NCI-H2081 (cell line): ENCODE measurements at places on chromosomes 4 and X.

GRCh38 chr4:2251795-2252529 lies 9.9 kb downstream of the MXD4 start:
- no peak for DNase-seq

GRCh38 chr4:156615066-156615531 lies 356.5 kb downstream of the PDGFC start:
- DNase-seq = no peak

DNA sequence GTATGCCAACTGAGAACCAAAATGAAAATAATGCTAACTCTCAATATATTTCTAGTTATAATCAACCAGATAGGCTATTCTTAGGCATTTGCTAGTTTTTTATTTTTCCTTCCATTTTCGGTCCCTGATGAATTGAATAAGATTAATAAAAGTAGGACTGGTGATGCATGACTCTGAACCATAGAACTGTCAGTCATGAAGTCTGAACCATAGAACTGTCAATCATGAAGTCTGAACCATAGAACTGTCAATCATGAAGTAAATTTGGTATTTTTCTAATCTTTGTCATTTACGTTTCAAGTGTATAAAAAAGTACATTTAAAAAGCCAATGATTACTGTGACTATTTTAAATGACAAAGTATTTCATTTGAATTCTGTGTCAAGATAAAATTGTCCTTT lies 460.2 kb upstream of the NDST3 start:
- no peak for DNase-seq

DNA sequence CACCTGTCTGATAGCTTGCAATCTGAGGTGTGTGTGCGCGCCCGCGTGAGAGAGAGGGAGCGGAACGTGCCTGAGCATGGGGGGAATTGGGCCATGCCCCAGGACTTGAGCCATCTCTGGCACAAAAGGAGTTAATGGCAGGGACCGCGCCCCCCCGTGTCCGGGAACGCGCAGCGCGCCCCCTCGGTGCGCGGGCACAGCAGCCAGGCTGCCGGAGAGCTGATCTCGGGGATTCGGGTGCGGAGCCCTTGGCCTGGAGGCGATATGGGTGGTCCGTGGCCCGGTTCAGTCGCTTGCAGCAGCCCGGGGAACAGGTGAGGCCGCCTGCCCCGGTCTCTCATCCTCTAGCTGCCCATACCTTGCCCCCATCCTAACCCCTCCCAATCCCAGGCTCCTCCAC lies at the start of gene NLGN3:
NLGN3 (plus strand) TSS at position 191 of the 400 bp plus-strand sequence. CDS start 2,909 bp downstream, outside the sequence.
- DNase-seq = no peak

- DNase-seq = no peak
Observed at GRCh38 chr4:72577211-72577610, 8.2 kb upstream of the ADAMTS3 start.

DNA sequence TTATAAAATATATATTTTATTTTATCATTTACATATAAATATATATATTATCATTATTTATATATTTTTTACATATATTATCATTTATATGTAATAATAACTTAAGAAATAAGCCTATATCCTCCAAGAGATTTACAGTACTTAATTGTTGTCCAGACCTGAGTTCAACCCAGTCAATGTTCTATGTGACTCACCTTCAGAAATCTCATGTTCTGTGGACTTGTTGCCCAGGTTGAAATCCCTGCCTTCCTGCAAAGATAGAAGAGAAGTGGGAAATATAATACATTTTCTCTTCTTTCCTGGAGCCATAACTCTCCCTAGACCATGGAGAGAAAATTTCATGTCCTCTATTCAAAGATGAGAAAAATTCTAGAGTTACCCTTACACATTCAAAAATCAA lies 247.3 kb downstream of the PARM1 start:
- no peak for DNase-seq

- DNase-seq = no peak
Observed at GRCh38 chr4:68871809-68872642, 56.2 kb downstream of the UGT2B10 start.

GRCh38 chrX:111868726-111869638 lies 7.0 kb upstream of the TRPC5OS start:
- peak; percentile 50 for DNase-seq

DNA sequence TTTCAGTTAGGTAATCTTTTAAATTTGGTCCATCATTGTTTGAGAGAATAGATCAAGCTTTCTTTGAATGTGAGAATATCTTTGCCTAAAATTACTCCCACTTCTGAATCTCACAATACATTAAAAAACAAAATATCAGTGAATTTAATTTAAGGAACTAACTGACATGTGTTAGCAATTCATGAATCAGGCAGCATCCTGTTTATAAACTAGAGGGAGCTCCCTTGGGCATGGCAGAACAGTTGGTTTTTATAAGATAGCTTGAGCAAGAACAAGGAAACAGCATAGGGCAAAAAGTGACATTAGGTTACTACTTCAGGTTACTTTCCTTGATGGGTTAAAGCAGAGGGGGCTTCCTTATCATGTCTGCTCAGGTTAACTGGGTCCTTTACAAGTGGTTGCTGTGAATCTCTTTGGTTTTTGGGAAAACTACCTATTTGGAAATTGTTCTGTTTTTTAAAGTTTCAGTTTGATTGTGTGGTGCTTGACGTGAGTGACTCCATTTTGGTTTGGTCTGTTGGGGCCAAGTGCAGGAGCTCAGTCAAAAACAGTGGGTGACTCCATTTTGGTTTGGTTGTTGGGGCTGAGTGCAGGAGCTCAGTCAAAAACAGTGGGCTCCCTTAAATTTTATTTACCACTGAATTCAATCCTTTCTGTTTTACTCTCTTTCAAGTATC lies 68.0 kb downstream of the PPEF2 start:
- no peak for DNase-seq

DNA sequence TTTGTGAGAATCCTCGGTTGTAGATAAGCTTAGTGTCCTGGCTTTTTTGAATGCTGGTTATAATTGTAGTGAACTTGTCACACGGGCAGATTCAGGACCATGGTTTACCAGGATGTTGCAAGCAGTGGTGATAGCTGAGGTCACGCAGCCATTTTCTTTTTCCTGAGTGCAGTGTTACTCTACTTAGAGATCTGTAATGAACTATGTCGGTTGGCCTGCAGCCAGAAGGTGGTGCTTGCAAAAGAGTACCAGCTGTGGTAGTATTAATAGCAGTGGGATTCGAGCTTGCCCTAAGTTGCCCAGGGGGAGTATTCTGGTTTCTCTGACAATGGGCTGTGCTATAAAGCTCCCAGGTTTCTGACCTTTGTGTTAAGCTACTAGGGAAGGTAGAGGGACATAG lies 368.9 kb downstream of the SLITRK2 start:
- no peak for DNase-seq

GRCh38 chr4:8112036-8112576 lies 46.5 kb downstream of the ABLIM2 start:
- DNase-seq = peak; percentile 22

DNA sequence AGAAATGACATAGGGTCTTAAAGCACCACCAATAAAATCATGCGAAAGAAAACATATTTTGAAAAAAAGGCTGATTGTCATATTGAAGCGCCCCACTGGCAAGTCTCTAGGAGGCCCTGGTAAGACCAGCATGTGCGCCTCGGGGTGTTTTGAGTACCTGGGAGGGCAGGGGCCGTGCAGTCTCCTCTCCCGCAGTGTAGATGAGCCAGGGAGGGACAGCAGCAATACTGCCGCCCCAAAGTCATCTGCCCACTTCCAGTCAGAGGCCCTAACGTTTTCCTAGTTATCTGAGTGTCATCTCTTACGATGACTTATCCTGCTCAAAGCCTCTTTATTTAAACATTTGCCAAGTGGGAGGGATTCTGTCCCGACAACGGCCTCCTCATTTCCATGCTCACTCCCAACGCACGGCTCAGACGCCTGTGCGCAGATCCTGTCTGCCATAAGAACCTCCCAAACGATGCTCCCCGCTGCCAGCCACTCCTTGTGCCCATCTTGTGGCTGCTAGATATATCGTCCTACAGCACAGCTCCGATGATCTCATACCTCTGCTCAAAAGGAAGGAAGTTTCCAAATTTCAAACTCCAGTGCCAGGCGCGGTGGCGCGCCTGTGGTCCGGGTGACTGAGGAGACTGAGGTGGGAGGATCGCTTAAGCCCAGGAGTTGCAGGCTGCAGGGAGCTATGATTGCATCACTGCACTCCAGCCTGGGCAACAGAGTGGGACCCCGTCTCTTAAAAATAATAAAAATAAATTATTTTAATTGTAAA lies 17.2 kb upstream of the SCRG1 start:
- DNase-seq = no peak

GRCh38 chrX:1422135-1422465 lies 30.2 kb upstream of the SLC25A6 start:
- no peak for DNase-seq

DNA sequence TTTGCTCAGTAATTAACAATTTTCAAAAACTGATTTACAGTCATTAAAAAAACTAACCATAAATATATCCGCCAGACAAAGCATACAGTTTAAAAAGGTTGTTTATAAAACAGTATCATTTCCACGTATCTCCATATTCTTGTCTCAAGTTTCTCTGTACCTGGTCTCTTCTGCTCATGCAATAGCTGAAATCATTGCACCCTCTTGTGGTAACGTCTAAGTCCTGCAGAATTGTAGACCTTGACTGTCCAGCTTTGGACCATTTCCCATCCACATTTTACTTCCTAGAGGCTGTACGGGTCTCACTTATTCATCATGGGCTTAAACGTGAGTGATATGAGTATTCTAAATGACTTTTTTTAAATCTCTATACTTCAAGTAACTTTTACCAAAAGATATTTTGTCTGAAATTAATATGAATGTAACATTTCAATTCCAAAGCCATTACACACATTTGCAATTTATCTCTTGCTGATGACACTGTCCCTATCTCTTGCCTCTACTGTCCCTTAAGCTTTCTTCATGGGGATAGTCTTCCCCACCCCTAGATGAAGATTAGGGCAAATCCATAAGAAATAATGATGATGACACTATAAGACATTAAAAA lies 118.5 kb downstream of the BTC start:
- peak; percentile 34 for DNase-seq

DNA sequence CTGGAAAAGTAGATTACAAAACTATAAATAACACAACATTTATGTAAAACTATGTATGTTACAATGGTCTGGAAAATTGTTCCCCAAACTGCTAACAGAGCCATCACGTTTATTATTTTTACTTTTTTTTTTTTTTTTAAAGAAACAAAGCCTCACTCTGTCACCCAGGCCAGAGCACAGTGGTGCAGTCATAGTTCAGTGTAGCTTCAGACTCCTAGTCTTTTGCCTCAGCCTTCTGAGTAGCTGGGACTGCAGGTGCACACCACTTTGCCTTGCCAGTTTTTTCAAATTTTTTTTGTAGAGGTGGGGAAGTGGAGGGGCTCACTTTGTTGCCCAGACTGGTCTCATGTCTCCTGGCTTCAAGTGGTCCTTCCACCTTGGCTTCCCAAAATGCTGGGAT lies 180.1 kb upstream of the SPRY1 start:
- DNase-seq = no peak

- DNase-seq = peak; percentile 24
Observed at GRCh38 chr4:123093236-123093635, 170.8 kb upstream of the NUDT6 start.

DNA sequence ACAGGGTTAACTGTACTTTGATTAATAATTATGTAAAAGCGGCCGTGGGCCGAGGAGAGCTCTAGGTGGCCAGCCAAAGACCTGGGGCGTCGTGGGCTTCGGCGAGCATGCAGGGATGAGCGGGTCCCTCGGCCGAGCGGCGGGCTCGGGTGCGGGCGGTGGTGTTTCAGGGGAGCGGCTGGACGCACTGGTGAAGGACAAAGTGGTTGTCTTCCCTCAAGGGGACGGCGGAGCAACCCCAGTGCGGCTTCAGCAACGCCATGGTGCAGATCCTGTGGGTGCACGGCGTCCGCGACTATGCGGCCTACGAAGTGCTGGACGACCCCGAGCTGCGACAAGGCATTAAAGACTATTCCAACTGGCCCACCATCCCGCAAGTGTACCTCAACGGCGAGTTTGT lies 103.0 kb upstream of the C1GALT1C1 start:
- DNase-seq = no peak

GRCh38 chrX:28981952-28982351 lies 394.7 kb downstream of the IL1RAPL1 start:
- no peak for DNase-seq

DNA sequence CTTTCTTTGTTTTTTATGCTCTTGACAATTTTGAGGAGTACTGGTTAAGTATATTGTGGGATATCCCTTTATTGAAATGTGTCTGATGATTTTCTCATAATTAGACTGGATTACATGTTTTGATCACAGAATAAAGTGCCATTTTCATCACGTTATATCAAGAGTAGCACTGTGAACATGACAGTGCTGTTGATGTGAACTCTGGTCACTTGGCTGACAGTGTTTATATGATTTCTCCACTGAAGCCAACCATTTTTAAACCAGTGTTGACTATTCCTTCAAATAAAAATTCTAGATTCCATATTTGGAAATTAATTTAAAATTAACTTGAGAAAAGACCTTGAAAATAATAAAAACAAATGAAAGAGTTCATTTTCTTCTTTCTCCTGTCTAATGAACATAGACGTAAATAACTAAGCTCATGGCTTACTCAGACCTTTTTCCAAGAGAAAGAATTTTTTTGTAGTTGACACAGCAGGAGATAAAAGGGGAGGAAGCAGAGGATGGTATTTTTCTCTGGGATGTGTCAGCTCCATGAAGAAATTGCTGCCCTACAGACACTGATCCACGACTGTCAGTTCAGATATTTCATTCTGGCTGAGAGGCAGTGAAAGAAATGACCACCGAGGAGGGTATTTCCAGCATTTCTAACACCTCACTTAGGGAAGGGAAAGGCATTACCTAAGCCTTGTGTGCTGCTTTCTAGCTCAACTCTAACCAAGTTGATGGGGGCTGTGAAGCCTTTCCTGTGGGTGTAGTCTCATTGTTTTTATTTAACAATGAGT lies 150.9 kb upstream of the ANK2 start:
- no peak for DNase-seq

DNA sequence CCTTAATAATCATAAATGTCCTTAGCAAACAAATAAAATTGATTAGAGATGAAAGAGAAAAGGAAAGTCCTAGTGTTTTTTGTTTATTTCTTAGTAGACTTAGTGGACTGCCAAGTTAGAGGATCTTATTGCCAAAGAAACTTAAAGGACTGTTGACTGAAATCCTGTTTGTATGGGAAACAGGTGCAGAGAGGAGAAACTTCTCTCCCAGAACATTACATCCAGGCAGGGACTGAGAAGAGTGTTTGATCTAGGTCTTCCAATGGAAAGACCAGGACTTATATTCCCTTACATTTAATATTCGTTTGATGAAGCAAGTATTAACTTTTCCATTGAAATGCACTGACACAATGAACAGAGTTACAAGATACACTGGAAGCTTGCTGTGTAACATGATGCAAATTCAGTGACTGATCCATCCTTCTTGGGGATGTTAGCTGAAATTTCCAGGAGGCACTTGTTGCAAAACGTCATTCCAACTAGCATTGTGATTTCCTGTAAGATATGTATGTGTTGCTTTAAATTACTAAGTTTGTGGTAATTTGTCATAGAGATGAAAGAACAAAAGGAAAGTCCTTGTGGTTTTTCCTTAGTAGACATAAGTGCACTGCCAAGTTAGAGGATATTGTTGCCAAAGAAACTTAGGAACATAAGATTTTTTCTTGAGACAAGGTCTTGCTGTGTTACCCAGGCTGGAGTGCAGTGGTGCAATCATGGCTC lies 505.6 kb downstream of the STIM2 start:
- no peak for DNase-seq
